LoVo (cell line): ENCODE measurements at places on chromosomes 13 and 19.

DNA sequence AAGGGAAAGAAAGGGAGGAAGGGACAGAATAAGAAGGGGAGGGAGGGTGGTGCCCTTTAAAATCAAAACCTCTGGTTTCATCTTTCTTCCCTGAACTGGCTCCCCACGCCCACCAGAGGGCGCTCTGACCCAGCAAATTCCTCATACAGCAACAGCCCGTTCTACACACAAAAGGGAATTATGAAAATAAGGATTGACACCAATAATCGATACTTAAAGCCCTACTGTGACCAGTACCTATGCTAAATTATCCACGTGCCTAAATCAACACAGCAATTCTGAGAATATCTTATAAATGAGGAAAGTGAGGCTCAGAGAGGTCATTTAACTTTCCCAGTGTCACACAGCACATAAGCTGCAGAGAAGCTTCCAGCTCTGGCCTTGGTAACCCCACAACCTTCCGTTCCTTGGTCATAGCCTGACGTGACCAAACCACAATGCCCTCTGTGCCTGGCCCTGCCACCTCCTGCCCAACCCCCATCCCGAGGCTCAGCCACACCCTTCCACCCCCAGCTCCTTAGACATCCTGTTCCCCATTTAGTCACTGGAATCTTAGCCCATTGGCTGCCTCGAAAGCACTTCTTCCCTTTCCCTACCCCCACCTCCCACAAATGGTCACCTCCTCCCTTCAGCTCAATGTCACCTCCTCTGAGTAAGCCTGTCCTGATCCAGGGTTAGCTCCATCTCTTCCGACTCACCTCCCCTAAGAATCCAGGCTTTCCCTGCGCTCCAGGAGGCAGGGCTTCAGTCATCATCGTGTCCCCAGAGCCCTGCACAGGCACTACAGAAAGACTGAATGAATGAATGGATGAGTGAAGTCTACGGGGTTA is 34.2 kb upstream of the PNMA8B start:
- DNase-seq = peak; percentile 58

- DNase-seq = no peak
Observed at GRCh38 chr13:37241786-37242185, 136.3 kb upstream of the CSNK1A1L start.

DNA sequence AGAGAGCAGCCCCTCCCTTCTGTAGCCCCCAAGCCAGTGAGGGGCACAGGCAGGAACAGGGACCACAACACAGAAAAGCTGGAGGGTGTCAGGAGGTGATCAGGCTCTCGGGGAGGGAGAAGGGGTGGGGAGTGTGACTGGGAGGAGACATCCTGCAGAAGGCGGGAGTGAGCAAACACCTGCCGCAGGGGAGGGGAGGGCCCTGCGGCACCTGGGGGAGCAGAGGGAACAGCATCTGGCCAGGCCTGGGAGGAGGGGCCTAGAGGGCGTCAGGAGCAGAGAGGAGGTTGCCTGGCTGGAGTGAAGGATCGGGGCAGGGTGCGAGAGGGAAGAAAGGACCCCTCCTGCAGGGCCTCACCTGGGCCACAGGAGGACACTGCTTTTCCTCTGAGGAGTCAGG is 4.2 kb downstream of the KLK3 start:
- DNase-seq = no peak

DNA sequence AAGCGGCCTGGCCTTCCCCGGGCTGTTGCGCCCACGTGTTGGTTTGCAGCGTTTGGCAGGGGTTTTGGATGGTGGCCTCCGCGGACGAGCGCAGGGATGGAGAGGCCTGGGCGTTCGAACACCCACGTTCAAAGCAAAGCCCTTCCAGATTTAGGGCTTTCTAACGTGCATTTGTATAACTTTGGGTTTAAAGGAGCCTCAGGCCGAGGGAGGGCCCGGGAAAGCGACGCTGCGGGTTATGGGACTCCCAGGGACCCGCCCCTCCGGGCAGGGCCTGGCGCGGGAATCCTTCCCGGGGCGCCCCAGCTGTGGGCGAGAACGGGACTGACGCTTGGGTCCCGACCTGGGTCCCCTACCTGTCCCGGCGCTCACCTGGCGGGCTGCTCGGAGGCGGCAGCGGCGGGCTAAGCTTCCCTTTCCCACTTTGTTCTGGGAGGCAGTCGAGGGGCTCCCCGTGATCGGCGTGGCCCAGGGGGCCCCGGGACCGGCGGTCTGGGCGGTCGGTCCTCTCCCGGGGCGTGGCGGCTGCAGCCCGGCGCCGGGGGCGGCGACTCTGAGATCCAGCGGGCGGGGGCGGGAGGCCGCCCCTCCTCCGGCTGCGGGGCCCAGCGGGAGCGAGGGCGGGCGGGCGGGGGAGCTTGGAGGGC is at the start of gene FBXO17:
FBXO17 (minus strand) TSS at position 529 of the 647 bp plus-strand sequence. CDS start 25,423 bp downstream, outside the sequence.
- DNase-seq = no peak
